ENCODE measurements at places on chromosomes 7 and 10.

GRCh38 chr7:43195256-43195655 is 82.8 kb downstream of the HECW1 start:
- DNase-seq = no peak

GRCh38 chr10:44745920-44746319 is 165.2 kb upstream of the TMEM72 start:
- DNase-seq = no peak

DNA sequence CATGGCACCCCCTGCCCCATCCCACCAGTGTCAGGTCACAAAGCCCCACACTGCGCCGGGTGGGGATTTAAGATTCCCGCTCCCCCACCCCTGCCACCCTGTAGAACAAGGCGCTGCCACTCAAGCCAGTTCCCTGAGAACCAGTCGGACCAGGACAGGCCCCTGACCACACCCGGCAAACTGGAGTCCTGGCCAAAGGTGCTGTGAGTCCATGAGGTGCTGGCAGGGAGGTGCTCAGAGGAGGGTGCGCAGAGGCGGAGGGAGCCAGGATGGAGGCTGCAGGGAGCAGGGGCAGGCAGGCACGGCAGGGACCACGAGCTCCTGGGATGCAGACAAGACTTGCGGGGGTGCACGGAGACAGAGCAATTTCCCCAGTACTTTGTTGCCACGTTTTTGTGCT is 19.7 kb upstream of the GDI2 start:
- no peak for DNase-seq

- no peak for DNase-seq
Observed at GRCh38 chr7:16433568-16434122, 12.3 kb upstream of the CRPPA start.

GRCh38 chr10:15824498-15824897 is 35.8 kb downstream of the MINDY3 start:
- DNase-seq = no peak

- DNase-seq = no peak
Observed at GRCh38 chr7:110621289-110621688, 469.6 kb upstream of the LRRN3 start.

- DNase-seq = no peak
Observed at GRCh38 chr10:112950714-112951358, 789 bp downstream of the TCF7L2 start.

- no peak for DNase-seq
Observed at GRCh38 chr7:122847871-122848473, 38.3 kb downstream of the CADPS2 start.

- DNase-seq = no peak
Observed at GRCh38 chr7:89042940-89043339, 247.4 kb upstream of the TEX47 start.

DNA sequence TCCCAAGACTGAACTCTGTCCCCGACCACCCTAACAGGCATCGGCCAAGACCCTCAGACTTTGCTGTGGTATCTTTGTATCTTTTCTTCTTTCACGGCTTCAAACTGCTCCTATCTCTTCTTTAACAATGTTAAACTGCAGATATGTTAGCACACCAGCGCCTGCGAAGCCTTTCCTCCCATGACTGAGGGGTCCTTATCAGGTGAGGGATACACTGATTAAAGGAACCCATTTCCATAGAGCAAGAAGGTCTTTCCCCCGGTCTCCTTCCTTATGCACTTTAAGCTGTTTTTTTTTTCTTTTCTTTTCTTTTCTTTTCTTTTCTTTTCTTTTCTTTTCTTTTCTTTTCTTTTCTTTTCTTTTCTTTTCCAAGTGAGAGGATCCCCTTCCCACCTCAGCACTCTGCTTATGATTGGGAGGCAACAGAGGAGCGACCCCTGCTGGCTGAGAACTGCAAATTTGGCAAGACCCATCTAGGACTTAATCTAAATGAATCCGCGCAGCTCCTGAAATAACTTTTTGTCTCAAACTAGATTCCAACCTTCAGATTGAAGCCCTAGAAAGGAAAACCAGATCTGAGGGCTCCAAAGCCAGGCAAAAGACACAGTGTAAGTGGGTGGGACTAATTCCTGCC is 109.9 kb downstream of the ITGB8 start:
- DNase-seq = peak; percentile 27

DNA sequence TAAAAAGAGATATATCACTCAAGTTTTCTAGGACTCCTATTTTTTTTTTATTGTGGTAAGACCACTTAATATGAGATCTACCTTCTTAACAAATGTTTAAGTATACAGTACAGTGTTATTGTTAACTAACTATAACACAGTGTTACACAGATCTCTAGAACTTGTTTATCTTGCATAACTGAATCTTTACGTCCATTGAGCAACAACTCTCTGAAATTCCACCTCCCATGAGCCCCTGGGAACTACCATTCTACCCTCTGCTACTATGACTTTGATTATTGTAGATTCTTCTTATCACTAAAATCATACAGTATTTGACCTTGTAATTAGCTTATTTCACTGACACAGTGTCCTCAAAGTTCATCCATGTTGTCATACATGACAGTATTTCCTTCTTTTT is 22.5 kb upstream of the REEP3 start:
- DNase-seq = no peak

GRCh38 chr7:40348126-40348728 is 213.4 kb downstream of the SUGCT start:
- DNase-seq = no peak

DNA sequence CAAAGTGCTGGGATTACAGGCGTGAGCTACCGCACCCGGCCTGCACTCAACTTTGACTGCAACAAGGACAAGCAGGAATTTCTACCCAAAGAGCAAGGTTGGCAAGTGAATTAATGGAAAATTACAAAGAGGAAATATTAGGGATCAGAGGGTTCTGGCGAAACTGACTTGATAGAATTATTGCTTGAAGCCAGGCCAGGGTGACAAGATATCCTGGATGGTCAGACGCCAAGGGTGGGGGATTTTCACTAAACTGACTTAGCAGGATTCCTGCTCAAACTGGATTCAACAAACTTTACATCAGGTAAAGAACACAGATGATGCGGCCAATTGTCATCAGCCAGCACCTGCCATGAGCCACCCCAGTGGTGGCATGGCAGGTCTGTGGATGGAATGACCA is 603.6 kb upstream of the MGMT start:
- DNase-seq = no peak

- no peak for DNase-seq
Observed at GRCh38 chr7:74324531-74325209, 35.5 kb downstream of the CLIP2 start.

GRCh38 chr7:47572094-47572445 is 9.8 kb downstream of the TNS3 start:
- no peak for DNase-seq

DNA sequence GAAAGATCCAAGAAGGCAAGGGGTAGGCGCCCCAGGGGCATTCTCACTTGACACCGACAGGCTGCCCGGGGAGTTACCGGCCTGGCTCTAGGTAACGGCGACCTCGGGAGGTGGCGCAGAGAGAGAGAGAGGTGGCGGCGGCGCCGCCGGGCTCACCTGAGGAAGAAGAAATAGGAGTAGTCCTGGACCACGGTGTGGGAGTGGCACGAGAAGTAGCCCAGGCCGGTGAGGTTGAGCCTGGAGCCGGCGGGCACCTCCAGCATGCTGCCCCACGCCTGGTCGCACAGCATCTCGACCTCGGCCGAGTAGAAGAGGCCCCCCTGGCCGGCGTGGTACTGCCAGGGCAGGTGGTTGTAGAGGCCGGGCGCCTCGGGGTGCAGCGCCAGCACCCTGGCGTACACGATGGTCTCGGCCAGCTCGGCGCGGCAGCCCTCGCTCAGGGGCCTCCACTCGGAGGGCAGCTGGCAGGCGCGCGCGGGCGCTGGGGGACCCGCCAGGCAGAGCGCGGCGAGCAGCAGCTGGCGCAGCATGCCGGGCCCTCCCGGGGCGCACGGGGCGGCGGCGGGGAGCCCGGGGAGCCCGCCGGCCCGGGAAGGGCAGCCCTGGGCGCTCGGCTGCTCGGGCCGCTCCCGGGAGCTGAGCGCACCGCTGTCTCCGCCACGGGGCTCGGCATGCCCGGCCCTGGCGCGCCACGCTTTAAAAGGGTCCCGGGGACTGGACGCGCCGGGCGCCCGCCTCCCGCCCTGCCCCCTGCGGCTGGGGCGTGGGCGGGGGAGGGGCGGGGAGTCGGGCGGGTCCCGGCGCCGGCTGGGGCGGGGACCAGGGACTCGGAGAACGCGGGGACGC is at the start of gene CCDC3:
Gene CCDC3 (minus strand): TSS at position 673 of the 846 bp plus-strand sequence. CDS start 143 bp downstream, at position 530.
- peak; percentile 14 for DNase-seq

DNA sequence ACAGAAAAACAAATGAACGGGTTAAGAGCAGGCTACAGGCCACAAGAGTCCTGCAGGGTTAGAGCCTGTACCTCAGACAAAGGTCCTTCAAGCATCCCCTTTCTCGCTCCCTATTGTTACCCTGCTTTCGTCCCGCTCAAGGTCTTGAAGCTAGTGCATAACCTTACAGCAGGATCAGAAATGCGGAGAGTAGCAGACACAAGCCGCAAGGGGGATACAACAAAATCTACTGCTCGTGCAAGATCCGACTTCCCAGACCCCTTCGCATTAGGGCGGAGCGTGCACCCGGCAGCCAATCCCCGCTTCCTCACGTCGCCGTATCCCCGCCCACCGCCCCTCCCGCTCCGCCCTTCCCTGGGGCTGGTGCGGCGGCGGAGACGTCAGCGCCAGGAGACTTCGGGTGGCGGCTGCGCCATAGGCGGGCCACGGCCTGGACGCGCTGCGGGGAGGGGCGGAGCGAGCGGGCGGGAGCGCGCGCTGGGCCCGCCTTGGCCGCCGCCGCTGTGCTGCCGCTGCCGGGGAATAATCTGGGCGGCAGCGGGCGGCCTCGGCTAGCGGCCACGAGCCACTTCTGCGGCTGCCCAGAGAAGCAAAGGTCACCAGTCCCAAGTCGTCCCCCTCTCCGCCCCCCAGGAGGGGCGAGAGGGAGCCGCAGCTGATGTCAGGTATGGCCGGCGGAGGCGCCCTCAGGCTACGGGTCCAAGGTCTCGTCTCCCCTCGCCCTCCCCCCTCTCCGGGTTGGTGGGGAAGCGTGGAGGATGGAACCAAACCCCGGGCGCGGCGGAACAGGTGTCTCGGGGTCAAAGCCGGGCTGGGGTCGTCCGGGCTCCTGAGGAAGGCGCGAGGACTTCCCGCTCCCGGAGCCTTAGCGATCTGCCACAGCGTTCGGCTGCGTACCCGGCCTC is at the start of gene C1GALT1:
Gene C1GALT1 (plus strand): TSS at position 389 of the 905 bp plus-strand sequence. CDS start 51,776 bp downstream, outside the sequence.
- peak; percentile 96 for DNase-seq

DNA sequence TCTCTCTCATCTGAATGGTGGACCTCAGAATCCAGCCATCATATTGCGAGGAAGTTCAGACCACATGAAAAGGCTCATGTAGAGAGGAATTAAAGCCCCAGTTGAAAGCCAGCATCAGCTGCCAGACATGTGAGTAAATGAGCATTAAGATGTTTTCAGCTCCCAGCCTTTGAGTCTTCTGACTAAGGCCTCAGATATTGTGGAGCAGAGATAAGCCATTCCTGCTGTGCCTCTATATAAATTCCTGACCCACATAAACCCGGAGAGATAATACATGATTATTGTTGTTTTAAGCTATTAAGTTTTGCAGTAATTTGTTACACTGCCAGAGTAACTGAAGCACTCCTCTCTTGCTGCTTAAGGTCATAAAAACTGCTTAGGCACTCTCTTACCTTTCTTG is 14.6 kb downstream of the FAM149B1 start:
- no peak for DNase-seq

DNA sequence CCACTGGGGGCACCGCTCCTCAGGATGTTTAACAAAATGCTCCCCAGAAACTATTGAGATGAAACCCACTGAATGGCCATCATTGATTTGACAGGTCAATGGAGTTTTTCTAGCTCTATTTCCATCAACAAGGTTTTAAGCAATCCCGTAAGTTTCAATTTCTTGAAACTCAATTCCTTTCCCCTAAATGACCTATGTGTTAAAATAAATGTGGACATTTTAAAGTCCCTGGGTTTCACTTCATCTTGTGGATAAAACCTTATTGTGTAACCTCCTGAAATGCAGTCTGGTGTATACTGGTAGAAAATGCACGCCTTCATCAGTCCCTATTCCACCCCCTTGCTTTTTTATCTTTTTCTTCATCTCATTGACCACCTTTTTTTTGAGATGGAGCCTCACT is 8.9 kb upstream of the C7orf33 start:
- DNase-seq = no peak

- no peak for DNase-seq
Observed at GRCh38 chr10:130990486-130990885, 321.0 kb downstream of the TCERG1L start.

DNA sequence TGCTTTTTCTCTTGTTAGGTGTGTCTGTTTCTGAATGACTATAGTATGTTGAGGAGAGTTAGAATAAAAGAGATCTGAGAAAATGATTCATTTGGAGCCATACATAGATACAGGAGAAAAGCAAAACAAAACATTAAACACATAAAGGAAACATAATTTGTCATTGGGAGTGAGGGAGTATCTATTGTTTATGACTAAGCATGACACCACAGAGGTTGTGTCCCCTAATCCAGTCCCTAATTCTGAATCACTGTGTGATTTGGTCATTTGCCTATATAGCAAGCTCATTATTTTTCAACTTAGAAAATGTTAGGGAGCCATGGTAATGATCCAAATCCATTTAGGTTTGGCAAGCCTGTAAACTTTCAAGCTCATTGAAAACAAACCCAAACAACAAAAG is 132.3 kb upstream of the BMPER start:
- no peak for DNase-seq

DNA sequence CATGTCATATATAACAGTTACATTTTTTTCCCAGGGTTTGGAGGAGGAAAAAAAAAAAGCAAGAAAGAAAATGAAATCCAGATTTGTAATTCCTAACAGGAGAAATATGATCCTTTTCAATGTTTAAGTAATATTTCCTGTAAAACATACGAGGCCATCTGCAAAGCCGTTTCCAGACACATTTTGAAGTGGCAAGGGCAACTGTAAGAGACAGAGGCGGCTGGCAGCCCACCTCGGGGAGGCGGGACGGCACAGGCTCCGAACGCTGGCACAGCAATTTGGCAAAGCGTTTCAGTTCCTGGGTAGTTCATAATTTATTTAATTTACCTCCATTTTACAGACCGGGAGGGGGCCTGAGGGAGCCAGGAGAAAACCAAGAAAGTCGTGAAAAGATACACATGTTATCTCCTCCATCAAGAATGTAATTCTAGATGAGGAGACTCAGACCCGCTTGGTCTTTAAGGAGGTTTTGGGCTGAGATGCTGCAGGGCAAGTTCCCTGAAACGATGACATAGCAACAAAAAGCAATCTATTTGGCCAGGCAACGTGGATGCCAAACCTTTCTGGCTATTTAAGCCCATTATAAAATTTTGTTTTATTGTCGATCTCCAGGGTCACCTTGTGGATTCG is 448.5 kb upstream of the MKI67 start:
- no peak for DNase-seq
